Uterus (tissue), 4 donors: ENCODE measurements at places on chromosomes 7 and 10. TPM values are rescaled to one million over a fixed set of nuclear protein-coding genes. Genes with fewer than 3 reads are reported as not detected.

Gene CDC14C
- total RNA-seq, result not detected

Gene NPFFR1
- total RNA-seq, result not detected

Gene CALHM3
- total RNA-seq, result not detected

Gene OR2A5
- not detected for total RNA-seq

Gene NYAP1
- total RNA-seq, result 4.4 TPM

Gene LIPK
- not detected for total RNA-seq

Gene GIMAP1
- total RNA-seq, result 12.3 TPM

Gene SSC4D
- total RNA-seq, result 1.0 TPM

Gene EGFR
- total RNA-seq, result 36.4 TPM

Gene MRM2
- total RNA-seq, result 2.1 TPM

Gene PRTFDC1
- total RNA-seq, result 9.4 TPM

Gene IFIT1
- 16.9 TPM for total RNA-seq

Gene ZFAND2A
- 26.1 TPM for total RNA-seq

Gene UCN3
- total RNA-seq, result not detected

Gene XRCC2
- total RNA-seq, result not detected

Gene KCNK18
- not detected for total RNA-seq

Gene MYOF
- 109 TPM for total RNA-seq

Gene HOXA13
- total RNA-seq, result 1.5 TPM

Gene ZNF467
- 23.6 TPM for total RNA-seq

Gene RPS24
- 3,131 TPM for total RNA-seq

Gene AKR1C8
- total RNA-seq, result not detected

Gene C1QL3
- not detected for total RNA-seq

Gene CALCR
- total RNA-seq, result not detected

Gene ELAPOR2
- 6.7 TPM for total RNA-seq

Gene OR6V1
- not detected for total RNA-seq

Gene TRIM74
- total RNA-seq, result 2.9 TPM

Gene TAS2R41
- not detected for total RNA-seq

Gene CYP2C8
- total RNA-seq, result 0.46 TPM

Gene CALHM1
- not detected for total RNA-seq

Gene TFEC
- total RNA-seq, result 0.51 TPM

Gene SLC26A4
- 1.2 TPM for total RNA-seq

Gene TUBAL3
- total RNA-seq, result not detected

Gene ADARB2
- total RNA-seq, result 2.0 TPM

Gene MOGAT3
- not detected for total RNA-seq

Gene CISD1
- 9.7 TPM for total RNA-seq

Gene PTF1A
- not detected for total RNA-seq

Gene SFRP5
- total RNA-seq, result not detected
